Spleen (tissue), 13 donors: ENCODE measurements at places on chromosomes 5 and 9.

GRCh38 chr5:73415171-73415570 is 33.4 kb downstream of the FOXD1 start:
- DNase-seq = no peak

DNA sequence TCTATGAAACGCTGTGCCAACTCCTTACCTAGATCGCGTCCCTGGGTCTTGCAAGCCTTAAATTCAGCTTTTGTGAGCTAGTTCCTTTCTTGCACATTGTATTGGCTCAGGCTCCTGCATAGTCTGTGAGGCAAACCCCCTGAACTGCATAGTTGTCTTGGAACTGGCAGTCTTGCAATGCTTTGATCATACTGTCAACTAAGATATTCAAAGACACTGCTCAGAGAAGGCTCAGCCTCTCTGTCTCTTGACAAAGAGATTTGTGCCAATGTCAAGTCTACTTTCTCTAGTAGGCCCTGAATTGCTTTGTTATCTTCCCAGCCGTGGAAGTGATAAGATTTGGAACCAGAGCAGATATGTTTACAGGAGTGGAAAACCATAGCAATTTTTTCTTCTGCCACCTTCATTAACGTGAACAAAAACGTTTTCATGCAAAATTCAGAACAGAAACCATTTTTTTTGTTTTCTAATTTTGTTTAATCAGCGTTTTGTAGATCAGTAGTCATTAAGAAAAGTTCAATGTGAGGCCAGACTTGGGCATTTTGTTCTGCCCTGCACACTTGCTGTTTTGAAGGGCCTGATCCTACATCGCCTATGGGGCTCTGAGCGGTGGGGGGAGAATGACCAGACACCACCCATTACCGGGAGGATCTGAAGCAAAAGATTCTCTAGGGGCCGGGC is 27.6 kb upstream of the ENTREP1 start:
- no peak for DNase-seq

GRCh38 chr5:165304193-165304827 is 1798.9 kb downstream of the MAT2B start:
- no peak for DNase-seq

DNA sequence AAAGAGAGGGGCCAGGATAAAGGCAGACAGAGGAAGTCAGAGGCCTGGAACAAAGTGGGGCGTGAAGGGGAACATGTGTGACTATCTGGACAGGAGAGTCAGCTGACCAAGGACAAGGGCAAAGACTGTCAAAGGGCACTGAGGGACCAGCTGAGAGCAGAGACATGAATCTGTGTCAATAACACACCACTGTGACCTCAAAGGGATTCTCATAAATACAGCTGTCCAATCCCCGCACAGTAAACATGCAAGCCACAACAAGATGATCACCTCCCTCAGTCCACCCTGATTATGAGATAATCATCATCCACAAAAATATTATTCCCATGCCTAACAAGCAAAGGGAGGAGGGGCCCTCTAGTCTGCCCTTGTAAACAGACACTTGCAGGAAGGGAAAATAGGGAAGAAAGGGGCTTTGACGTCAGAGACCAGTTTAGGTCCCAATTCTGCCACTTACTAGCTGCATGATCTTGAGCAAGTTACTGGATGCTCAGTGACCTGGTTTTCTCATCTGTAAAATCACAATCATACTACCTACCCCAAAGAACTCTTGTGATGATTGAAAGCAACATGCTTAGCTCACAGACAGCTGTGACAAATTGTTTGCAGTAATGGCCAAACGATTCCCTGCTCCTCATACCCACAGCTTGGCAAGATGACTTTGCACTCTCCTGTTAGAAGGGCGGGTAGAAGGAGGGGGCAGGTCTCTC is 41.8 kb downstream of the RAPGEF1 start:
- DNase-seq = no peak

DNA sequence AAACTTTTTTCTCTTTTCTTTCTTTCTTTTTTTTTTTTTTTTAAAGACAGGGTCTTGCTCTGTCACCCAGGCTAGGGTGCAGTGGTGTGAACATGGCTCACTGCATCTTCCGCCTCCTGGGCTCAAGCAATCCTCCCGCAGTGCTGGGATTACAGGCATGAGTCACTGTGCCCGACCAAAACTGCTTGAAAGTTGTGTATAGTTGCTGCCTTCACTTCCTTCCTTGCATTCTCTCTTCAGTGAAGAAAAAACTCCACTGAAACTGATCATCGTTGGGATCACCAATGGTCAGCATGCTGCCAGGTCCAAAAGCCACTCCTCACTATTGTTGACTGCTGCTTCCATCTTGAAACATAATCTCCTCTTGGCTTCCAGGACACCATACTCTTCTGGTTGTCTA is 66.6 kb upstream of the CTNNA1 start:
- DNase-seq = no peak
